ENCODE measurements at places on chromosomes 2 and 18.

- no peak for DNase-seq
Observed at GRCh38 chr18:62242955-62243354, 55.9 kb downstream of the RELCH start.

DNA sequence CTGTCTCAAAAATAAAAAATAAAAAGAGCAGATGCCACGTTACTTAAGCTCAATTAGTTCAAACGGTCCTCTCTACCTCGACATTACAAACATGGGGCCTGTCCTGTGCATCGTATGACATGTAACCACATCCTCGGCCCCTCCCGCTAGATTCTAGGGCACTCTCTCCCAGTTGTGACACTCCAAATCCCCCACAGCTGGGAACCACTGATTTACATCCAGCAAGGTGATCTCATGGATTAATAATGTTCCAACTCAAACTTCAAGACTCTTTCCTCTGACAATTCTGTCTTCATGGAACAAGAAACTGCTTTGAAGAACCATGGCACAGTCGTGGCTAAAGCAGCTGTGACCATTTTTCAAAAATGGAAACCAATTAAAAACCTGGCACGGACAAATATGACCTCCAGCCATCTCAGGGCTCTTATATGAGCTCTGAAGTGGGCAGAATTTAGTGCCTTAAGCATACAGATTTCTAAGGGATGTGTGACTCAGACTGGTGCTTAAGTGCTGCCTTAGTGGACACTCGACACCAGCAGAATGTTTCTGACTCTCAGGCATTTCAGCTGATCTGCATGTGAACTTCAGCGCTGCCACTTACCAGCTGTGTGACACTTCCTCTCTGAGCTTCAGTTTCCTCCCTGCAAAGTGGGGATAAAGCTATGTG is 31.7 kb upstream of the ASAP2 start:
- no peak for DNase-seq

- DNase-seq, result no peak
Observed at GRCh38 chr2:105820691-105821090, 76.0 kb downstream of the NCK2 start.

- no peak for DNase-seq
Observed at GRCh38 chr2:171271971-171272436, 111.3 kb upstream of the TLK1 start.

- no peak for DNase-seq
Observed at GRCh38 chr2:37020887-37021796, 54.8 kb upstream of the STRN start.

DNA sequence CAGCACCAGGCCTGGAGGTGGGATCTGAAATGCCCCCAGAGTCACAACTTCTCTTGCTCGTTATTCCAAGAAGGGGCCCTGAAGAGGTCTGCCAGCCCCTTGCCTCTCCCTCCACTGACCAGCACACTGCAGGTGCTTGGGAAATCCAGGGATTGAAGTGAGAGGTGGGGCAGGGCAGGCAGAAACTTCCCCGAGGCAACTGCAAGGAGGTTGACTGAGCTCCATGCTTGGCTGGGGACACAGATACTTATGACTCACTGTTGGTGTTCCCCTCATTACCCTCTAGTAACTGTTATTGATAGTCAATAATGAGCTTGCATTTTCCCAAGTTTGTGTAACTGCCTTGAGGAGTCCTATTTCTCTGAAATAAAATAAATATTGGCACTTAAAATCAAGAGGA is 47.5 kb downstream of the MARCO start:
- DNase-seq, result no peak

GRCh38 chr18:48951448-48952286 is 902 bp upstream of the SMAD7 start:
- peak; percentile 51 for DNase-seq

- no peak for DNase-seq
Observed at GRCh38 chr2:178479275-178479616, 846 bp upstream of the FKBP7 start.

DNA sequence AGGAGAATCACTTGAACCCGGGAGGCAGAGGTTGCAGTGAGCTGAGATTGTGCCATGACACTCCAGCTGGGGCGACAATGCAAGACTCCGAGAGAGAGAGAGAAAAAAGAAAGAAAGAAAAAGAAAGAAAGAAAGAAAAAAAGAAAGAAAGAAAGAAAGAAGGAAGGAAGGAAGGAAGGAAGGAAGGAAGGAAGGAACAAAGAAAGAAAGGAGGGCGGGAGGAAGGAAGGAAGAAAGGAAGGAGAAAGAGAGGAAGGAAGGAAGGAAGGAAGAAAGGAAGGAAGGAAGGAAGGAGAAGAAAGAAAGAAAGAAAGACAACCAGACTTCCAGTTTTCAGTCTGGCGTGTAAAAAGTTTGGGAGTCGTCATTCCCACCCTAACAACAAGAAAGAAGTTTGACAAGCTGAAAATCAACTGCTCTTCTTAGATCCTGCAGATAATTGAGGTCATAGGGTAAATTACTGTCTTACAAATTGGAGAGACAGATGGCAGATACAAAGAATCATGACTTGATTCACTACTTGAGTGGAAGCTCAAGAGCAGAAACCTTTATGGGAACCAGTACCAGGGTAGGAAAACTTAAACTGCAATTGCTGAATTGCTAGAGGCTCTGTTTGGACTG is 15.1 kb upstream of the CYP27C1 start:
- no peak for DNase-seq

GRCh38 chr2:222232372-222232771 is 66.4 kb downstream of the PAX3 start:
- DNase-seq, result no peak
